ENCODE measurements at places on chromosomes 5 and 9.

- DNase-seq, result peak; percentile 37
These were observed 117.3 kb downstream of the GDNF start for GRCh38 chr5:37722236-37723161.

- DNase-seq, result no peak
These were observed 4.9 kb downstream of the MACROH2A1 start for GRCh38 chr5:135394095-135394494.

DNA sequence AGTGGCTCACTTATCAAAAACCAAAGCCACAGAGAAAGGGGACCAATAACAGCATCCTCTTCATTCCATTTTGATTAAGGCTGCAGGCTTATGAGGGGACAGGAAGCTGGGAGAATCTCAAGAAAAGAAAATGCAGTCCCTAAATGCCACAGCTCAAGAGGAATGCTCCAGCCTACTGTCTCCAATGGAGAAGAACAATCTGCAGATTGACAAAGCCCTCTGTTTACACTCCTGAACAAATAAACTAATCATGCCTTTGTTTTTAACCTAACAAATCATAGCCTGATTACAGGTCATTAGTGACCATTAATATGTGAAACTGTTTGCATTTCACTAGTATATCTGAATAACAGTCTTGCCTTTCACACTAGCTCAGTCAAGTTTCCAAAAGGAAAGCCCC, 26.5 kb downstream of the PPP2R2B start:
- no peak for DNase-seq

GRCh38 chr5:115455301-115455707, 89.3 kb downstream of the FEM1C start:
- DNase-seq, result no peak

- peak; percentile 74 for DNase-seq
These were observed 13.4 kb upstream of the TNIP1 start for GRCh38 chr5:151094030-151094851.

DNA sequence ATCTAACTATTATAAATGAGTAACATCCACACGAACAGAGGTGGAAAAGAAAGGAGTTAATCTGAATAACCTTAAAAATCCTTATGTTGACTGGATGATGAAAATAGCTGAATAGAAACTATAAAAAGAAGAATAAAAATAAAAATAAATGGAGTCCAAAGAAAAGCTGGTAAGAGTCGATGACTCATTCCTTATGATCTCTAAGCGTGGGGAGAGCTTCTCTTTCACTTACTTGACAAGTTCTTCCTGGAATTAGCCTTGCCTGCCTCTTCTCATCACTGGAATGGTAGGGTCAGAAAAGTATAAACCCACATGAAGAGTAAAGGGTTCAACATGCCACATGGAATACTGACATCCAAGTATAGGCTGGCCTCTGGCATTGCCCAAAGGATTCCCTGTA, 477.0 kb upstream of the RGMB start:
- DNase-seq, result no peak

DNA sequence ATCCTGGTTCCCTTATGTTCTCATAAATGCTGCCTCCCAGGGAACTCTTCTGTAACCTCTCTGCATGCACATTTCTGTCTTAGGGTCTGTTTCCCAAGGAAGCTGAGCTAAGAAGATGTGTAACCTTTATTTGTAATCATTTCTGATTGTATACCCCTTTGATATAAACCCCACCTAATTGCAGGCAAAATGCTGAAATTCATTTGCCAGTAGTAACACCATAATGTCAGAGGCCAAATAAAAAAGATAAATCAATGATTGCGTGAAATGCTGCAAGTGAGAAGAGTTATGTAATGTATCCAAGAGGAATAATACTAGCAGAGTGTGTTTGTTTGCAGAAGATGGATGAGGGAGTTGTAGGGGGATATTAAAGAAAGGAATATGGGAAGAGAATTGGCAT, 822.6 kb upstream of the GRAMD2B start:
- no peak for DNase-seq

GRCh38 chr5:160310552-160311295, 1.6 kb downstream of the CCNJL start:
- no peak for DNase-seq

- no peak for DNase-seq
These were observed 426 bp downstream of the C7 start for GRCh38 chr5:40909723-40910122.

GRCh38 chr5:68456756-68457217, 241.2 kb downstream of the PIK3R1 start:
- DNase-seq, result no peak

DNA sequence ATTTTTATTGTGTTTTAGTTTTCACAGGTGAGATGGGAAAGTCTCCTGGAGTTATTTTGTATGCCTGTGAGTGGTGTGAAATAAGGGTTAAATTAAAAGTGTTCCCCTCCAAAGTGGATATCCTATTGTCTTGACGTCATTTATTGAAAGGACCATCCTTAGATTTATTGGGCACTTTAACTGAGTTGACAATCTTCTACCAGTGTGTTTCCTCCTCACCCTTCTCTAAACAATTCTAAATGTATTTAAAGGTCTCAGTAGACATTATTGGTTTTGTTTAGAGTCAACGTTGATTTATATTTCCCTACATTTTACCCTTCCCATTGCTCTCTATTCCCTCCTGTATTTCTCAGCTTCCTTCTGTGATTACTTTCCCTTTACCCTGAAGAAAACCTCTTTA, 40.8 kb downstream of the PRRC1 start:
- DNase-seq, result no peak

GRCh38 chr9:31573561-31573960, 810.9 kb upstream of the ACO1 start:
- no peak for DNase-seq

DNA sequence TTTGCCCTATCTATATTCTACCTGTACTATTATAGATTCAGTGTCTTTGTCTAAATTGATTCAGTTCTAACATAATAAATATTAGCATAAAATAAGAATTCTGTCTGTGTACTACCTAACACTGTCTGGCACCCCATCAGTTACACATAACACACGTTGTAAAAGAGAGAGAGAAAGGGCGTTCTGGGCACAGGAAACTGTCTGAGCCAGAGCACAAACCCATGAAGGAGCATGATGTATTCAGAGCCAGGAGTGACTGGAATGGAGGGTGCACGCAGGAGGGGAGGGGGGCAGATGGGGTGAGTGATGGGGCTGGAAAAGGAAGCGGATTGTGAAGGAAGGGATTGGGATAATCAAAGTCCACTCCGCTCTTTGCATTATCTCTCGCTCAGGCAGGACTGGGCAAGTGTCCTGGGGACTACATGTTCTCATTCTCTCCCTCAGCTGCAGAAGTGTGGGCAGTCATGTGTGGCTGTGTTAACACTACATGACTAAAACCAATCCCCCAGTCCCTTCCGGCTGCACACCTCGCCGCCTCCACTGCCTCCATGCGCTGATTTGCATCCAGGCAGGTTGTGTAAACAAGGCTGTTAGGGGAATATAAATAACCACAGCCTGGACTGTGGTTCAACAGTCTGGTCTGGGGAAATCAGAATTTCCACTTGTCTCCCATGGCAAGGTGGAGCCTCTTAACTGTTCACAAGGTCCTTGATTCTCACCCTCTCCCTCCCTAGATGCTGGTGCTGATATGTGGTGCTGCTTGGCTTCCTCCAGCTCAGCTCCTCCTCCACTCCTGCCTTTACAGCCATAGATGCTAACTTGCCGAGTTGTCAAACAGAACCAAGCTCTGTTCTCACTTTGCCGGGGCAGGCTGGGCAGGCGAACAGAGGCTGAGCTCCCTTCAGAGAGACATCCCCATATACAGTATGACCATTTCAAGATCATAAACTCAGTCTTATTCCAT, 367.5 kb upstream of the BRINP1 start:
- DNase-seq, result no peak

- no peak for DNase-seq
These were observed 140.8 kb downstream of the BNC2 start for GRCh38 chr9:16729651-16730050.

DNA sequence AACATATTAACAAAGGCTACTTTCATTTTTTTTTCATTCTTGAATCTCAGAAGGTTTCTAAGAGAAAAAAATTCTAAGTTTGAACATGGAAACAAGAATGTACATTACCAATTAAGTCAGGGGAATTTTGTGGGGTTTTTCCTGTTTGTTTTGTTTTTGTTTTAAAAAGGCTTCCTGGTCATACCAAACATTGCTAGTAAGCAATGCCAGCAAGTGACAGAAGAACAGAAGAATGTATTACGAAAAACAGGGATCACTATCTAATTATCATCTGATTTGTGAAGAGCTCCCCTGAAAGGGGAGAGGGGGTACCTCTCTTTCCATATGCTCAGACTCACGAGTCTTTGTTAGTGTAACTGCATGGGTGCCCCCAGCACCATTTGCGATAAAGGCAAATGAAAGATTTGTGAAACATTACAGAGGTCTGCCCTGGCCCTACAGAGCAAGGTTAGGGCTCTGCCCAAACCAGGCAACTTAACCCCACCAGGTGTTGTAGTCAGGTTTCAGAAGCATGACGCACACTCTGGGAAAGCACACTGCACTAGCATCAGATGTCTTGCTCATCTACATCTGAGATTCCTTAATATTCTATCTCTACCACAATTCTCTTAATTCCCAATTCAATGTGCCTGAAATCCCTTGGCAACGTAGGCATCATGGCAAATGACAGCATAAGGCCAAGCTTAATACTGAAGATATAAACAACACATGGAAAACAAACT, 268.2 kb downstream of the MLLT3 start:
- no peak for DNase-seq

DNA sequence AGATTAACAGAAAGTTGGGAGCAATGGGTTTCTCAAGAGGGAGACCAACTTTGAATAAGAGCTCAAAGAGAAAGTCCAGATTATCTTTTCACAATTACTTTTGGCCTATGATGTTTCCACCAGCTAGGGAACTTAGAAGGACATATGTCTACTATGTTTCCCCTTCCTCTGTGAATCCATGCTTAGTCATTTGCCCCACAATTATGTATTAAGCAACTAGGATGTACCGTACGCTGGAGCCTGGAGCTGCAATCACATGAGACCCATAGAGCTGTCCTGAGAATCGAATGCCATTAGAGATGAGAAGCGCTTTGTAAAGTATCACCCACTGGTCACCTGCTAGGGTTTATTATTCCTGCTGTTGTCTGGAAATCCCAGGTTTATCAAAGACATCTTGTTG, 78.8 kb downstream of the PDE6A start:
- no peak for DNase-seq

DNA sequence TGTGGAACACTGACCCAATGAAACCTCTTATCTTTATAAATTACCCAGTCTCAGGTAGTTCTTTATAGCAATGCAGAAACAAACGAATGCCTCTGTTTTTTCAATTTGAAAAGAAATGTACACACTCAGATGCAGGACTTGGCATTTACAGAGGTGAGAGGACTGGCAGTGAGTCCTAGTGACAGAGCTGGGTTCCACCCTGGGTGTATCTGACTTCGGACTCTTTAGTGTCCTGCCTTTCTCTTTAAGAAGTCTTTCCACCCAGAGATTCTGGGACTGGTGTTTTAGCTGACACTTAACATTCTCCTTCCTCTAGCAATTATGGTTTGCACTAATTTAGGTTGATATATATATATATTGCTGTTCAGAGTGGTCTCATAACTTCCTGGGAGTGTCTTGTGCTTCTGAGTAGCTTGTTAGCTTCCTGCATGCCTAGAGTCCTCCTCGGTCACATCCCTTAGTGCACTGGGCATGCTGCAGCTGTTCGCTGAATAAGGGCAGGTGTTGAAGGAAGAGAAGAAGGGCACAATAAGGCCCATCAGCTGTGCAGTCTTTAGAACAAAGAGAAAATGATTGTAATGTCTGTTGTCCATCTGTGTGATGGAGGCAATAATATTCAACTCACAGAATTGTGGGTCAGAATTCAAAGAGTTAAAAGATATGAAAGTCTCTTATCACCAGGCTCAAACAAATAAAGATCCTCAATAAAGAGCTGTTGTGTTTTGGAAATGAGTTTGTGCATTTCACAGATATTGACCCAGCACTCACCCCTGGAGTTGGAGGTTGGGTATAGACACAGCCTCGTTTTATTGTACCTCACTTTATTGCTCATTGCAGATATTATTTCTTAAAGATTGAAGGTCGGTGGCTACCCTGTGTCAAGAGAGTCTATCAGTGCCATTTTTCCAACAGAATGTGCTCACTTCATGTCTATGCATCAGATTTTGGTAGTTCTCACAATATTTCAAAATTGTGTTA, 187.1 kb downstream of the TRIM32 start:
- no peak for DNase-seq

DNA sequence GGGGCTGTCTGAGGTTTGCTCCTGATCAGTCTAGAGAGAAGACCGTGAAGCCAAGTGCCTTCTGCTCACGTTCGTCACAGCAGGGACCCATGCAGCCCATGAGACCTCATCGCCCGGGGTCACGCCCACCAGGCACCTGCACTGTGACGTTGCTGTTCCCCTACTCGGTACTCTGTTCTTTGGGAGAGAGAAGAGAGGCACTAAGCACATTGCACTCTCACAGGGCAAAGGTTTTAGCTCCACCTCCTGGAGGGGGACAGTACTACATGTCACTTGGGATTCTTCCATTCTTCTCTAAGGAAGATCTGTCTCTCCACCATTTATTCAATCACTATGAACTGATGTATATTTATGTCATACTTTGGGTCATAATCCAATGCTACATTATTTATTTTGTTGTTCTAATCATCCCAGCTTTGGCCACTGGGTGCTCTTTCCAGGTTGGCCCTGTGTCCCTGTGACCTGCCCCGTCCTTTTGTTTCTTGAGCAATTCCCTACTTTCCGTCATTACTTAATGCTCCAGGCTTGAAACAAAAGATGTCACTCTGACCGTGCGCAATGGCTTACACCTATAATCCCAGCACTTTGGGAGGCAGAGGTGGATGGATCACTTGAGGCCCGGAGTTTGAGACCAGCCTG, 31.4 kb upstream of the BRD3 start:
- DNase-seq, result peak; percentile 45

- DNase-seq, result no peak
These were observed 182.4 kb downstream of the SEMA5A start for GRCh38 chr5:9363449-9363848.

GRCh38 chr5:151663617-151664293, 23.0 kb downstream of the SPARC start:
- DNase-seq, result no peak

GRCh38 chr9:89528540-89528939, 30.6 kb upstream of the SEMA4D start:
- no peak for DNase-seq

DNA sequence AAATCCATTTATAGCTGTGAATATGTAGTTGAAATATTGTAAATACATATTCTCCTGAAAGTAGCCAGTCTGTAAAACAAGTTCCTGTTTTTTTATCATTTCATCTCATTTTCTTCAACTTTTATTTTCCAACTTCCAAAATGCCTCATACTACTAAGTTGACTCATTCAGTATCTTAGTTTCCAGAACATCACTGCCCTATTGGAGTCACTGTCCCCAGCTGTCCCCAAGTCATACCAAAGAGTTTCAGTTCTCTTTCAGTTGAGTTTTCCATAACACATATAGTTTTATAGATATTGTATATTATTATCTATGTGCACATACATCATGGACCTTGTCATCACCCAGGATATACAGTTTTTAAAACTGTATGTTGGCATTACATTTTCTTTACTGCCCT, 261.7 kb downstream of the CDH12 start:
- no peak for DNase-seq

GRCh38 chr5:1501372-1502045, 22.3 kb downstream of the LPCAT1 start:
- no peak for DNase-seq

- no peak for DNase-seq
These were observed 198.6 kb downstream of the TLE1 start for GRCh38 chr9:81490605-81491331.

GRCh38 chr5:69454460-69455249, 37.9 kb upstream of the OCLN start:
- DNase-seq, result no peak

- DNase-seq, result no peak
These were observed 9.8 kb downstream of the SLC44A1 start for GRCh38 chr9:105254226-105254625.
